ENCODE measurements at places on chromosomes 2 and 18.

DNA sequence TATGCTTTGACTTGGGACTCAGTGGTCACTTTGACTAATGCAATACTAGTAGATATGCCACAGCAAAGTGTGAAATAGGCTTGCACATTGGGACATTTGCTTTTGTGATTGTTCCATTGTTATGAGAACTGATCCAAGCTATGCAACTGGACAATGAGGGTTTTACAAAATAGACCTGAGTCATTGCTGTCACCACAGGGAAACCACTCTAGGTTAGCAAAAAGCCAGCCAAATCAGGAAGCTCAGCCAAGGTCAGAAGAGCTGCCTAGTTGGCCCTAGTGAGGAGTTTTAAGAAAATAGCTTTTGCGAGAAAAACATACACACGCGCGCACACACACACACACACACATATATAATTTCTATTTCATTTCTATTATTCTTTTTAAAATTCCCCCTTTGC is 452.4 kb upstream of the CDH7 start:
- DNase-seq = no peak

- no peak for DNase-seq
Observed at GRCh38 chr2:75047992-75048625, 89.7 kb downstream of the POLE4 start.

DNA sequence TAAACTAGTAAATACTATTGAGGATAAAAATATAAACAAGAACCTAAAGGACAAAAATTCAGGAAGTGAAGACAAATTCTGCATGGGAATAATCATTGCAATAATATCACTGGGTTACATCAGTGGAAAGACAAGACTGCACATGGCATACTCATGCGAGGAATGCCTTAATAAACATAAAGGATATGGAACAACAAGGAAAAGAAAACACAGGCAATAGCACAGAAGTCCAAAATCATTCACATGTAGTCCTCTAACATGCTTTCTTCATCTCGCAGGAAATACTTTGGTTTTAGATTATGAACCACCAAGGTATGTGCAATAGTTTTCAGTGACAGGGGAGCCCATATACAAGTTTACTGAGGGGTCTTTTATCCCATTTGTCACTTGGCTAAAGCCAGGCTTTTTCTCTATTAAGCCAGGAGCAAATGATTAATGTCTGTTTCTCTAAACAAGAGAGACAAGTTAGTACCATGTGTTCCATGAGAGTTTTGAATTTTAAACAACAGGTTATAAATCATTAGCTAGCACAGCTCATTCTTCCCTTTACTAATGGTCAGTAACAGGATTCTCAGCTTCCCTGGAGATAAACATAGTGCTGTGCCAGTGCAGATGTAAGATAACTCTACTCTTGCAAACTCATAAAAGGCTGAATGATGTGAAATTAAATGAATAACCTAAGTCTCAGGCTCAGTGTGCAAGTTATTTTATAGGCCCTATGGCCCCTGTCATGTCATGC is 353.6 kb upstream of the FSIP2 start:
- DNase-seq = no peak

DNA sequence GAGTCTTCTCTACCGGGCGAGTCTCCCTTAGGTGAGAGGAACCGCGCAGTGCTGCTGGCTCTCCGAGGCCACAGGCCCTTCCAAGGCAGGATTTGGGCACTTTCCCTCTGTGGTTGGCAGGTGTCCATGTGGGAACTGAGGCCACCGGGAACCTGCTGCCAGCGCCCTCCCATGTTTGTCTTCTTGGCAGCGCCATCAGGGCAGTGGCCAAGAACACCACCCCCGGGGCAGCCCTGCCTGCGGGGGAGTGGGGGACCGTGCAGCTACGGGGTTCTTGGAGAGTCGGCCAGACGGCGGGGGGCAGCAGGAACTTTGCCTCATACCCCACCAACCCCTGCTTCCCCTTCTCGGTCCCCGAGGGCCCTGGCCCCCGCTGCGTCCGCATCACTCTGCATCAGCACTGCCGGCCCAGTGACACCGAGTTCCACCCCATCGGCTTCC is 10.0 kb downstream of the CAPN10 start:
- DNase-seq = no peak

DNA sequence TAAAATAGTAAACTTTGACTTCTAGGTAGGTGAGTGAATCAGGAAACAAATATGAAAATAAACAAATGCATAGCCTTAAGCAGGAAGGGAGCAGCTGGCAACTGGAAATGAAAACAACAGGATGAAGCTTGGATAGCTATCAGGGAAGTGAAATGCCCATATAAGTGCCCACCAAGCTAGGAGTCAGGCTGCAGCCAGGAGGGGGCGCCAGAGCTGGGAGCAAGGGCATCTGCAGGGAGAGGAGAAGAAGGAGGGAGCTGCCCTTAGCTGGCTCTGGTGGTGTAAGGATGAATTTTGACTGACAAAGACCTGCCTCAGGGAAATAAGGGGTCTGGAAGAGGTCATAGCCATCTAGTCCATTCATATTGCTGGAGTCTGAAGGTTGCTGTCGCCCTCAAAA is 298.3 kb downstream of the TDRD15 start:
- no peak for DNase-seq

GRCh38 chr2:74021407-74021755 is 36.7 kb downstream of the TET3 start:
- DNase-seq = no peak

- DNase-seq = no peak
Observed at GRCh38 chr2:149740490-149740889, 152.9 kb upstream of the MMADHC start.

DNA sequence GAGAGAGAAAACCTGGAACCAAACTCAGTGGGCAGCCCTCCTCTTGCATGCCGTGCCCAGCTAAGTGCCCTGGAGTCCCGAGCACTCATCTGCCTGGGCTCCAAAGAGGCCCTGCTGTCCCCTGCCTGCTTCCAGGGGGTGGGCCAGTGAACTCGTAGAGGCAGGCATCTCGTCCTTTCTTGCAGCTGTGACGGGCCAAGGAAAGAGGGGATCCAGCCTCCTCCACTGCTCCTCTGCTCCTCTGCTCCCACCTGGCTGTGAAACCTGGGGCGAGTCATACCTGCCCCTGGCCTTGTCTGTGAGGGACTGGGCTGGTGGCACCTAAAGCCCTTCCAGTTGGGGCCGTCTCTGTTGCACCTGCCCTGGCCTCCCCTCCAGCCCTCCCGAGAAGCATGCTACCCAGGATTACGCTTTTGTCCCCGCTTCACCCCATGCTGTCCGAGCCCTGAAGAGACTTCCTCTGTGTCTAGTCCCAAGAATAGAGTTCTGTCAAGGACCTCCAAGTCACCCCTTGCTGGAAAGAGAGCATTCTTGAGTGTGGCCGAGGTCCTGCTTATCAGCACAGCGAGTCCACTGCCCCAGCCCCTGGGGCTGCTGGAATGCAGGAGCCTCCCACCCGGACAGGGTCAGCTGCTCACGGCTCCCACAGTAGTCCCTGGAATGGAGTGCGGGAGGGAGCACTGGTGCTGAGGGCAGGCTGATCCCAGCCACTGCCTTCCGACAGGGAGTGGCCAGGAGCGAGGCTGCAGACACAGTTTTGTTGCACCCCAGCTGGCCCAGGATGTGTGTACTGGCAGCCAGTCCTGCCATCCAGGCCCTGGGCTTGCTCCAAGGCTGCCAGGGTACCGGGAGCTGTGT is 14.3 kb downstream of the KCNK3 start:
- DNase-seq = no peak

GRCh38 chr2:191231995-191232394 is 13.2 kb upstream of the MYO1B start:
- DNase-seq = no peak

- DNase-seq = no peak
Observed at GRCh38 chr2:63858291-63858690, 16.6 kb downstream of the UGP2 start.

- no peak for DNase-seq
Observed at GRCh38 chr18:76435316-76435989, 59.6 kb downstream of the ZNF516 start.

DNA sequence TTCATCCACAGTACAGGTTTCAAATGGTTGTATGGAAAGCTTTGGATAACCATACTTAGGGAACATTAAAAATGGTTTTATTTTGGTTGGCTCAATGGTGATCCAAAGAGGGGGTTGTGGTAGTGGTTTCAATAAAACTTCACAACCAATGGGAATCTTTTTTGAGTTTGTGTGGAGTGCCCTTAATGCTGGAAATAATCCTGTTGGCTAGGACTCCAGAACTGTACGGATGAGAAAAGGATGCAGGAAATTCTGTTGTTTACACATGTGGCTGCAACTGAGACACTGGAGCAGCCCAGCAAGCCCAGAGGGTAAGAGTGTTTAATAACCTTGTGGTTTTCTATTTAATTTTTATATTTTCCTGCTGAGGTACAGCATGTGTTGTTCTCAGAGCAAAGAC is at the start of gene CCDC102B:
TSS of gene CCDC102B (plus strand) at position 210 of the 400 bp plus-strand sequence. CDS start 38,684 bp downstream, outside the sequence.
- no peak for DNase-seq

DNA sequence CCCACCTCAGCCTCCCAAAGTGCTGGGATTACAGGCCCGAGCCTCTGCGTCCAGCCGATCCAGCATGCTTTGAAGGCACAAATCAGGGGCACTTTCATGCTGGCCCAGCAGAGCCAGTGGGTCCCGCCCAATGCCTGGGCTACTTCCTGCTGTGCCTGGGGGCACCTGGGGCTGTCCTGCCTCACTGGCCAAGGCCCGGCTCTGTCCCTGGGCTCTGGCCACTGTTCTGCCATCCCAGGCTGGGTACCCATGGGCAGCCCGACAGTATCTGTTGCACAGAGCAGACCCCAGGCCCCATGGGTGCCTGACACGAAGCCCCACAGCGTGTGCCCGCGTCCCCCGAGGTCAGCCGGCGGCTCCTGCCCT is 6.8 kb upstream of the GAL3ST2 start:
- DNase-seq = no peak

DNA sequence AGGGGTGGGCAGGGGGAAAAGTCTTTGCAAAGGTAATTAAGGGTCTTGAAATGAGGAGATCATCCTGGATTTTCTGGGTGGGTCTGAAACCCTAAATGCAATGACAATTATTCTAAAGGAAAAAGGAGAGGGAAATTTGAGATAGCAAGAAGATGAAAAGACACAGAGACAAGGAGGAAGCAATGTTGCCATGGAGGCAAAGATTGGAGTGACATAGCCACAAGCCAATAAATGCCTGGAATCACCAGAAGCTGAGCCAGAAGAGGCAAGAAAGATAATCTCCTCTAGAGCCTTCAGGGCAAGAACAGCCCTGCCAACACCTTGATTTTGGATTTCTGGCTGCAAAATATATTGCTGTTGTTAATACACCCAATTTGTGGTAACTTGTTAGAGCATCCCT is 1246.3 kb upstream of the PIK3C3 start:
- DNase-seq = no peak

DNA sequence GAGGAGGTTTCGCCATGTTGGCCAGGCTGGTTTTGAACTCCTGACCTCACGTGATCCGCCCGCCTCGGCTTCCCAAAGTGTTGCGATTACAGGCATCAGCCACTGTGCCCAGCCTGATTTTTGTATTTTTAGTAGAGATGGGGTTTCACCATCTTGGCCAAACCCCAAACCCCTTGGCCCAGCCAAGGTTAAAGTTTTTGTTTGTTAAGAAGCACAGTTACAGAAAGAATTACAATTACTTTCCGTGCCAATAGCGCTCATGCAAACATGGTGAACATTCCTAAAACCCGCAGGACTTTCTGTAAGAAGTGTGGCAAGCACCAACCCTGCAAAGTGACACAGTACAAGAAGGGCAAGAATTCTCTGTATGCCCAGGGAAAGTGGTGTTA is 26.1 kb downstream of the ITSN2 start:
- no peak for DNase-seq

DNA sequence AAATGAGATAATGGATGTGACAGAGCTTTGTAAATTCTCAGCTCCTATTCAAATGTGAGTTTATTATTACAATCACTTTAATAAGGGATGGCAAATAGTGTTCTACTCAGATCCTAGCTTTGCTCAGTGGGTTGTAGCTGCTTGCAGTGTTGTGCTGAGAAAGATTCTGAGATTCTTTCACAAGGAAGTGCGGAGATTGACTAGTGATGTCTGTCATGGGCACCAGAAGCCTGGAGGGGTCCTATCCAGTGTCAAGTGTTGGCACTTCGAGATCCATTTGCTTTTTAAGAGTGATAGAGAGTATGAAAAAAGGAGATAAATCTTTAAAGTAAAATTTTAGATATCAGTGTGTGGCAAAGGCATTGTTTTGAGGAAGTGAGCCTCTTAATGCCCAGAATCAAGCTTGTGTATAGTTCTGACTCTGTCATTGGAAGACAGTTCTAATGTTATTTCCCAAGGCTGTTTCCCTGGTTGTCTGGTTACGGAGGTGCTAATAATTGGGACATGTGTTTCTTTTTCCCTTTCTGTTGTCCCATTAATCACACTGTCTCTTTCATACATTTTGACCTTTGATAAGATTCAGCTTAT is 181.7 kb upstream of the SPRED2 start:
- no peak for DNase-seq

GRCh38 chr2:158464426-158465281 is 7.9 kb downstream of the PKP4 start:
- DNase-seq = no peak

DNA sequence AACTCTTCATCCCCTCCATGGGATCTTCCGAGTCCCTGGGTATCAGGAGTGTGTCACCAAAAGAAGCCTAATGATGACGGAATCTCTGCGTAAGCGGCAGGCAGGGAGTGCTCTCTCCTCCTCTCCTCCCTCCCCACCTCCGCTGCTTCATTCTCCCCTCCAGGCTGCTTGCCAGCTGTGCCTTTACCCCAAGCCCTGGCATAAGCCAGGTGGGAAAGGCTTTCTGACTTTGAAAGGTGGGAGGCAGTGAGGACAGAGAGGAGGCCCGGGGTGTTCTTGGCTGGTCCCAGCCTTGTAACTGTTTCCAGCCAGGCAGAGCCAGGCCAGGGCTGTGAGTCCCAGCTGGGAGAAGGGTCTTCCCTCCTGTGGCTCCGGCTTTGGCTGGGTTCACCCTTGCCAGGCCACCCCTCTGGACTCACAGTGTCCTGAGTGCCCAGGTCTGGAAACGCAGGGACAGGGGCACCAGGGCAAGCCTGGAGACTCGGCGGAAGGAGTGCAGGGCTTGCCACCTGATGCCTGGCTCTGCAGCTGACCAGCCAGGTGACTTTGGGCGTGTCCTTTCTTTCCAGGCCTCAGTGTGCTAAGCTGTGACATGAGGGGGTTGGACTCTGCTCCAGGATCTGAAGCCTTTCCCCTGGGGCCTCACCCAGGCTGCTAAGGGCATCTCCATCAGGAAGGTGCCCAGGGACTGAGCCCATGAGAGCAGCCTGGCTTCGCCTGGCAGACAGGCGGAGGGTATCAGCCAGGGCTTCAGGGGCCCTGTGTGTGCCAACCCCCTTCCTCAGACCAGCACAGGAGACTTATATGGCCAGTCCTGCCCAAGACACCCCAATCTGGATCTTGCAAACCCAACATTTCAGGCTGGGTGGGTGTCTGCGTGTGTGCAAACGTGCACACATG is 32.7 kb upstream of the HPCAL1 start:
- DNase-seq = no peak

GRCh38 chr2:177484180-177484795 is 91.7 kb downstream of the AGPS start:
- DNase-seq = no peak

- DNase-seq = no peak
Observed at GRCh38 chr2:187358531-187358930, 89.5 kb downstream of the CALCRL start.

- no peak for DNase-seq
Observed at GRCh38 chr2:147688242-147688641, 156.6 kb upstream of the ACVR2A start.
